Trophoblast cell (in vitro differentiated cells and primary cell): ENCODE measurements at places on chromosomes 5 and 9.
A peak's percentile ranks its signal among the peaks of the same experiment; 100 is the strongest.

GRCh38 chr5:156479849-156480248 is 152.9 kb downstream of the SGCD start:
- DNase-seq = peak; percentile 9

- no peak for DNase-seq
These were observed 53.7 kb upstream of the ADAMTS19 start for GRCh38 chr5:129406440-129406839.

DNA sequence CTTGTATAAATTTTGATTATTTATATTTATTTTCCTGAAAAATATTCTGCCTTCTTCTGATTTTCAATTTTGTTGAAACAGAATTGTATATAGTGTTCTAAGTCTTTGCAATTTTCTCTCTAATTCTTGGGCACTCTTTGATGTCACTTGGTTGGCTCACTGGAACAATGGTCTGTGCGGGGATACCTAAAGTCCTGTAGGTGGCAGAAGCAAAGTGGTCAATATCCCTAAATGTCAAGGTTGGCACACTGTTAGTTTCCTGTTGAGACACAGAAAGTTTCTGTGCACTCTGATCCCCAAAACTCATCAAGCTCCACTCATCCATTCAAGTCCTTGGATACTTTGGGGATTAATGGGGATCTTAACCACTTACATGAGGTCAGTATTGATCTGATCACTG is 480.8 kb upstream of the CCNG1 start:
- DNase-seq = no peak

- no peak for DNase-seq
These were observed 100.1 kb downstream of the ARHGEF28 start for GRCh38 chr5:73726071-73726470.

- DNase-seq = no peak
These were observed 51.4 kb downstream of the TRIP13 start for GRCh38 chr5:943918-944620.

DNA sequence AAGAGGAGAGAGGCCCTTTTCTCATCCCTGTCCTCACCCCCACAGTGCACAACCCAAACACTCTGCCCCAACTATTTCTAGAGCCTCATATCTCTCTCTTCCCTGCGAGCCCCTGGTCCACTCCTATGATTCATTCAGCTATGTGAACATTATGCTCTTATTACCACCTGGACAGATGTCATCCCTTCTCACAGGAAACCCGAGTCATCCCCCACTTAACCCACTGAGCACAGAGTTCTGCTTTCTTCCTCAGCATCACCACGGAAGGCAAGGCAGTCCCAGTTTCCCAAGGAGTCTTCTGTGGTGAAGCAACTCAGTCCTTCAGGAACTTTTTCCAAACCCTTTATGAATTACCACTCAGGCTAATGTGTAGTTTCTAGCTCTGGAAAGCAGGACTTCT is 1.3 kb downstream of the DNAI1 start:
- no peak for DNase-seq

DNA sequence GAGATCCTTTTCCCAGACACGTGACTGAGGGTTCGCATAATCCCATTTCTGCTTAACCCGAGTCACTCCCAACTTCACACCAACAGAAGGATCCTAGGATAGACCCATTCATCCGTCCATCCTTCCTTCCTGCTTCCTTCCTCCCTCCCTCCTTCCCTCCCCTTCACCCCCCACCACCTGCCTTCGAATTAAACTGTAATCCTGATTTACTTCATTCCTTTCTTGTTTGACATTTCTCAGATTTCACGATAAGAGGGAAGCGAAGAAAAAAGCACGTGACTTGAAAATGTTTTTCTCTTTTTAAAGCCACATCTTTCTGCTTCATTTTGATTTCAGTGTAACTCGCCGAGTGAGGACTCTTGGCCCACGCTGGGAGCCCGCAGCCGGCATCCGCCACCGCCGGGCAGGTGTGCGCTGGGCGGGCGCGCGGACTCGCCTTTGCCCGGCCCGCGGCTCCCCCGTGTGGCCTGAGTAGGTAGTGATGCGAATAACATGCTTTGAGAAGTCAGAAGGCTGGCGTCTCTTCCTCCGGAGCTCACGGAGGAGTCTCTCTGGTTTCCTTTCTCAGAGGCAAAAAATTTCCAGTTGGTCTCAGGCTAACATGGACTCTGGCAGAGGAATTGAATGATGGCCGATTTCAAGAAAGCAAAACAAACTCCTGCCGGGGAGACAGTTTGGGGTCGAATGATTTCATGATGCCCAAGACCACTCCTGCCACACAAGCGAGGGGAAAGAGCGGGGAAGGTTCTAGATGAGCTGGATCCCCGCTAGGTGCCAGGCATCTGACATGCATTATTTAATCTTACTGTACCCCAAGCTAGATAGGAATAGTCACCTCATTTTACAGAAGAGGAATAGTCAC is 117.7 kb downstream of the SLC12A2 start:
- DNase-seq = peak; percentile 77

GRCh38 chr5:102713278-102713677 is 41.8 kb upstream of the PAM start:
- DNase-seq = no peak

- DNase-seq = peak; percentile 7
These were observed 263.2 kb downstream of the DMAC1 start for GRCh38 chr9:7536310-7536939.

- DNase-seq = no peak
These were observed 214.1 kb upstream of the IER5L start for GRCh38 chr9:129392093-129392541.

DNA sequence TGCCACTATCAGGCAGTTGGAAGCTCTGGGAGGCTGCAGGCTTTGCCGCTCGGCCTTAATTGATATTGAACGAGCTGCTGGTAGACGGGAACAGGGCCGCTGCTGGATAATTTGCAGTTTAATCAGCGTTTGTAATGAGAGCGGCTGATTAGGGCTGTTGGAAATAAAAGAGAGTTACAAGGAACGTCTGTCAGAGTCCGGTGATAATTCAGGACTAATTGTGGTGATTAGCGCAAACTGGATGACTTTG is 68.2 kb upstream of the TBCA start:
- DNase-seq = no peak

- DNase-seq = no peak
These were observed 120.7 kb upstream of the APC start for GRCh38 chr5:112616812-112617547.

- DNase-seq = peak; percentile 3
These were observed 348.4 kb upstream of the FTMT start for GRCh38 chr5:121503111-121503840.

DNA sequence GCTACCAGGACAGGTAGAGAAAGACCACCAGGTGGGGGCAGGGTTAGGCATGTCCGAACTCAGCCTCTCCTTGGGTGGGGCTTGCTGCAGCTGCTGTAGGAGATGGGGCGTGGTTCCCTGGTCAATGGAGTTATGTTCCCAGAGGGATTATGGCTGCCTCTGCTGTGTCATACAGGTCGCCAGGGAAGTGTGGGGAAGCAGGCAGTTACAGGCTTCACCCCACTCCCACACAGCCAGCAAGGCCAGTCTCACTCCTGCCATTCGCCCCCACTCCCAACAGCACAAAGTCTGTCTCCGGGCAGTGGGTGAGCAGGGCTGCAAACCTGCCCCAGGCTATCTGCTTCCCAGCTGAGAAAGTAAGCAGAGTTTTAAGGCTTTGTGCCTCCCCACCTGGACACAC is 20.0 kb upstream of the CEP72 start:
- no peak for DNase-seq

GRCh38 chr9:80874276-80874675 is 815.1 kb downstream of the TLE1 start:
- DNase-seq = peak; percentile 2

DNA sequence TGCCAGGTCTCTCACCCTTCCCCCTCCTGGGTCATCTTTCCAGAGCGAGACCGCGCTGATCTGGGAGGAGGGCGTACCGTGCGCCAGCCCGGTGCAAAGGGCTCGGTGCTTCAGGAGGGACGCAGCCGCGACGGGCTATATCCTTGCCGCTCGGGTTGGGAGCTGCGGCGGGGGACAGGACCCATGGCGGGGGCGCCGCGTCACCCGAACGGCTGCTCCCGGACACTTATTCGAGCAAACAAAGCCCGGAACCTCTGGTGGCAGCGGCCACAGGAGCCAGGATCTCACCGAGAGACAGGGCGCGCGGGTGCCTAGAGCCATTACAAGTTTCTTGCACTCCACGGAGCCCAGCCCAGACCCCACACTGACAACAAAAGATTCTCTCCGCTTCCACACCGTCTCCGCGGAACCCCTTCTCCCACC is 1.3 kb downstream of the SEMA6A start:
- peak; percentile 29 for DNase-seq

DNA sequence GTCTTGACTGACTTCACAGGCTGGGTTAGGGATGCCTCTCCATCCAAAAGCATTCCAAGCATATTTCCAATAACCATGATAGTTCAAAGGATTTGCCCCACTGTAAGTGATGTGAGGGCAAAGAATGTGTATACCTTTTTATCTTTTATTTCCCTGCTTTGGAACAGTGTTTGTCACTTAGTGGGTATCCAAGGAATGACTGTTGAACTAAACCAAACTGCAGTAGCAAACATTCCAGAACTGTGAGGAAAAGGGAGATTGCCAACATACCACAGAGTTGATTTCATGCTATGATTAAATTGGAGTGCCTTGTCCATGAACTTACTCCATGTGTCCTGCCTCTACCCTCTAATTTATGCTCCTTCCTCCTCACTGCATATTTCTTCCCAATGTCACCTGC is 400.0 kb downstream of the KIAA0825 start:
- peak; percentile 84 for DNase-seq

DNA sequence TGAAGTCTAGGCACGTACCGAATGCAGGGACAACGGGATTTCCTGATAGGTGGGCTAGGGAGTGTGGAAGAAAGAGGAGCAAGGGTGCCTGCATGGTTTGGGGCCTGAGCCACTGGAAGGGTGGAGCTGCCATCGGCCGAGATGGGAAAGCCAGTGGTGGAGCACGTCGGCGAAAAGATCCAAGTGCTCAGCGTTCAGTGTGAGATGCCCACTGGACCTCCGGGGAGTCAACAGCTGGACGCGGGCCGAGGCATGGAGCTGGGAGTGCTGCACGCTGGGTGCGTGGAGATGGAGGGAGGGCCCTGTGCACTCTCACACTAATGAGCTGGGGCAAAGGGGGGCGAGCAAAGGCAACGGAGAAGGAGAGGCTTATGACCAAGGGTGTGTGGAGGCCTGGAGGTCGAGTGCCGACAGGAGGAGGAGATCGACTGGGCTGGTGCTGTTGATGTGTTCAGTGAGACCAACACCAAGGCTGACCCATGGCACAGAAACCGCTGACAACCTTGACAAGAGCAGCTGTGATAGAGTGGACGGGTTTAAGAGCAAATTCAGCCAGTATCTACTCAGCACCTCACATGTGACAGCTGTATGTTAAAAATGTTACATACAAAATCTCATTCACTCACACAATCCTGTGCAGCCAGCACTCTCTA is 85.7 kb downstream of the STK10 start:
- no peak for DNase-seq

DNA sequence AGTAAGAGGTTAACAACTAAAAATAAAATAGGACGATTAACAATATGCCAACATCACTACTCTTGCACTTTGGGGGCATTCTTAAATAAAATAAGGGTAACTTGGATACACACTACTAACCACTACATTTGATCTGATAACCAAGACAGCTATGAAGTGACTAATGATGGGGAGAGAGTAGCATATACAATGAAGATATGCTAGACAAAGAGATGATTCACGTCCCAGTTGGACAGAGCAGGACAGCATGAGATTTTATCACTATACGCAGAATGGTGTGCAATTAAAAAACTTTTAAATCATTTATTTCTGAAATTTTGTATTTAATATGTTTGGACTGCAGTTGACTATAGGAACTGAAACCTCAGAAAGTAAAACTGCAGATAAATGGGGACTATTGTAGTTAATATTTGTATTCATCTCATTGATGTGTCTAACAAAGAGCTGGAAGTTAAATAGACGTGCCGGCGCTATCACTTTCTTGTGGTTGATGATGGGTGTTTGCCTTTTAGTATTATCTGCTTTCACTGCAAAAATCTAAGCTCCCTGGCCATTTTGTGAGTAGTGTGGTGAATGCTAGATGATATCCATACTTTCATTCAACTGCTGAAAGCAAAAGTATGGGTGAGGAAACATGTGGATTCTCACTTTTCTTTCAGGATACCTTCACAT is 18.7 kb downstream of the GIN1 start:
- no peak for DNase-seq

DNA sequence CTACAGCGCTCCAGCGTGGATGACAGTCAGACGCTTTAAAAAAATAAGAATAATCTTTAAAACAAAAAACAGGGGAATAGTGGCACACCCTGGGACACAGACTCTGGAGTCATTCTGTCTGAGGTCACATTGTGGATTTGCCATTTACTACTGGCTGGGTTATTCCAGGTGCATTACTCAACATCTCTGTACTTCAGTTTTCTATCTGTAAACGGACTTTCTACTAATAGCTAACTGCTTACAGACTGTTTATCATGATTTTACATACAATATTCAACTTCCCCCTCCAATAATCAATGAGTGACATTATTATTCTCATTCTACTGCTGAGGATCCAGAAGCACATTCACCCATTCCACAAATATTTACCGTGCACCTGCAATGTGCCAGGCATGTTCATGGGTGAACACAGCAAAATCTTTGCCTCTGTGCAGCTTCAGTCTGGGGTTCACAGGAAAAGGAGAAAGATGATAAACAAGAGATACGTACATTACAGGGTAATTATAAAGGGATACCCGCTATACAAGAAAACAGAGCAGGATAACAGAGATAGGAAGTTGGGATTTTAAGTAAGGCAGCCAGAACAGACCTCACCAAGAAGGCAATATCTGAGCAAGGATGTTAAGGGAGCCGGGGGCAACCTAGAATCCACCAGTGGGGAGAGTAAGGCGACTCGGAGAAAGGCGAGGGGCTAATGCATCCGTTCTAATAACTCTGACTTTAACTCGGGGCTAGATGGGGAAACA is 984 bp upstream of the RAD23B start:
- DNase-seq = no peak

DNA sequence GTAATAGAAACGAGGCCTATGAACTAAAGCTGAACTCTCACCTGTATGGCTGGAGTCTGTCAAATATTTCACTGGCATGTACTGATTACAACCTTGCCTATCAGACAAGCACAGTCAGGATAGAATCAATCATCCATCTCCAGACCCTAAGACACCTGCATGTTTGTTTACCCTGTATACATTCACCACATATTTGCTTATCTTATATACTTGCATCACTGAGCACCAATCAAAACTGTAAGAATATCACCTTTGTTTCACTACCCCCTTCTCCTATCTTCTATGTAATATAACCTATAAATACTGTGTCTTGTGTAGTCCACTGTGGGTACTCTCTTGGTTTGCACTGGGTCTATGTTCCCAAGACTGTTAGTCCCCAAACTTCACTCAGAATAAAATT is 1085.7 kb downstream of the TAF11L14 start:
- peak; percentile 3 for DNase-seq

DNA sequence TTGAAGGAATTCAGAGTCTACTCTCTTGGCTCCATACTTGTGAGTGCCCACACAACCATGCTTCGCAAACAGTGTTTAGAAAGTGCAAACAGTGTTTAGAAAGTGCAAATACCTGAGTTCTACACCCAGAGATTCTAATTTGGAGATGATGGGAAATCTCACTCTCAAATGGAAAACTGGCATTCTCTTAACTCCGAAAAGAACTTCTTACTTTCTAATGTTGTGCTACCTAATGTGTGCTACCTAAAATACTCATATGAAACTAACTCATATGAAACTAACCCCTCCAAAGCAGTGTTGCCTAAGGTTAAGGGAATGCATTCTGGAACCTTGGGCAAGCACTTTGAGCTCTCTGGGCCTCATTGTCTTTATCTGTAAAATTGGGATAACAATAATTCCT is 55.5 kb upstream of the ZNF366 start:
- DNase-seq = no peak

- DNase-seq = no peak
These were observed 823.6 kb upstream of the ARRDC3 start for GRCh38 chr5:92206681-92207080.
